ENCODE measurements at places on chromosomes 4 and X.

GRCh38 chrX:46381630-46382029, 163.6 kb downstream of the ZNF674 start:
- peak; percentile 35 for DNase-seq

DNA sequence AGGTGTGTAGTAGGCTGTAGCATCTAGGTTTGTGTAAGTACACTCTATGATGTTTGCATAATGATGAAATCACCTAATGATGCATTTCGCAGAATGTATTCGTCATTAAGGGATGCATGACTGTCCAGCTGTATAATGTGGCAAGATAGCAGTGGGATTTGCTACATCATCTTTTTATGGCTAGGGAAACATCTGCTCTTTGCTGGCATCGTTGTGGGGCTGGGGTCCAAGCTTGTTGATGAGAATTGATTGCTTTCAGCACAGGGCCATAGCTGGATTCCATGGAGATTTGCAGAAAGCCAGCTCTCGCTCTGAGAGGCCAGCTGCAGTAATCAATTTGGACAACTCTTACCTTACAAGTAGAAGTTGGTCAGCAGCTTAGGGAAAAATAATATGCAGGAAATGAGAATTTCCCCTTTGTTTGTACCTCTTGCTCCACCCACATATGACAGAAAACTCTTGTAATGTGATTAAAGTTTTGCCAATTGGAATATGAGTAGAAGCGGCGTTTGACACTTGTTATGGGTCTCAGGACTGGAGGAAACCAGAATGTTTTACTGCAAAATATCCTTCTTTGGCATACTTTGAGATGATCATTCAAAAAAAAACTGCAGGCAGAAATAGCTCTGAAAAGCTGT, 310.5 kb downstream of the RAPGEF2 start:
- DNase-seq: peak; percentile 77

DNA sequence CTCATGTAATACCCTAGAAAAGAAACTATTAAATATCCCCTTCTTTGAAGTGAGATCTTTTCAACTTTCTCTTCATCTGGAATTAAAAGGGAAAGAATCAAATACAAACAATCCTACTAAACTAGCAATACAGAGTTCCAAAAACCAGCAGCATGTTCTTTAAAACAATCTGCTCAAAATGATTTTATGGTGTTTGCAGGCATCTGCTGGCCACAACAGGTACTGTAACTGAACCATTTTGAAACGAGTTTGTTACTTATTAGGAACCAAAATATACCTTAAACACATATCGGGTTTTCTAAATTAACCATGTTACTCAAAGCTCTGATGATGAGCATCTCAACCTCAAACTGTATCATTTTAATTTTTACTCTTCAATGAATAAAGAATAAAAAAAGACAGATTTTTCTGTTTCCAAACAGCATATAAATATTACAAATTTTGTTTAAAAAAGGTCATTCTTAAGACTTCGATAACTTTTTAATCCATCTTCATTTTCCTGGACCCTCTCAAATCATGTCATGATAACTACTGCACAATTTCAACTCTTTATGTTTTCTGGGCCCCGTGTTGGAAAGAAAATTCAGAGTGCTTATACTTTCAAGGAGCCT, 56.5 kb downstream of the ARAP2 start:
- peak; percentile 25 for DNase-seq

DNA sequence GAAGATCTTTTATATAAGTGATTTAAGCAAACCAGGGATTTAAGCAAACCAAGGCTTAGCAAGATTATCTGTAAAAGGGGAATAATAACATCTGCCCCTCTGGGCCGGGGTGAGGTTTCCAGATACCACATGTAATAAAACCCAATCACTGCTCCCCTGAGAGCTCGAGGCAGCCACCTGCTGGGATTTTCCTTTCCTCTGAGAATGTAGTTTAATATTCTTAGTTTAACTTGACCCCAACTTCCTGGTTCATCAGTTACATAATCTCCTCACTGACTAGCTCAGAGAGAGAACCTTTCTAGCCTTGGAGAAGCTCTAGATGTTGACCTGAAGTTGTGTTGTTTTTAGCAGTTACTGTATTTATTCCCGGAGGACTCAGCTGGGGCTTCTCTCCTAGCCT, 322.4 kb downstream of the ARHGAP10 start:
- DNase-seq: peak; percentile 18

- DNase-seq: no peak
Measured at GRCh38 chr4:139643042-139643895, 22.4 kb upstream of the MGST2 start.
